ENCODE measurements at places on chromosomes 6 and 20. TPM values are rescaled to one million over a fixed set of nuclear protein-coding genes. Genes with fewer than 3 reads are reported as not detected.

The SALL4 gene
- not detected for total RNA-seq

- no peak overlapping the region for H3K27ac ChIP-seq
- DNase-seq = no peak
- no peak overlapping the region for H3K4me3 ChIP-seq
- no peaks in the 10 kb centered on the region for H3K27me3 ChIP-seq
- H3K36me3 ChIP-seq = no peaks in the 10 kb centered on the region
Observed at GRCh38 chr6:119541132-119541905, 191.8 kb upstream of the MAN1A1 start.

DNA sequence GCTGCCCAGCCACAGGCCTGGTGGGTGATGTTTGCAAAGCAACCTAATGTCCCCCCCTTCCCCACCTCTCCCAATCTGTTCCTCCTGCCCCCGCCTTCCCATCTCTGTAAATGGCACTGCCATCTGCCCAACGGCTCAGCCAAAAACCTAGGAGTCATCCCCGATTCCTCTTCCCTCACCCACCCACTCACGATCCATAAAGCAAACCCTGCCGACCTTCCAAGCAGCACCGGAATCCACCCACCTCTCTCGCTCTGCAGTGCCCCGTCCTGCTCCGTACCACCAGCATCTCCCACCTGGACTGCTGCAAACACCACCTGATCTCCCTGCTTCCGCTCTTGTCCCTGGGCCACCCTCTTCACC lies 37.6 kb downstream of the SULF2 start:
- peaks cover 4% of the 10 kb centered on the region for H3K27me3 ChIP-seq
- no peaks in the 10 kb centered on the region for H3K36me3 ChIP-seq
- peaks cover 22% of the 10 kb centered on the region for H3K4me1 ChIP-seq
- peak overlapping the region; percentile 52 for H3K27ac ChIP-seq
- no peak overlapping the region for H3K4me3 ChIP-seq

DNA sequence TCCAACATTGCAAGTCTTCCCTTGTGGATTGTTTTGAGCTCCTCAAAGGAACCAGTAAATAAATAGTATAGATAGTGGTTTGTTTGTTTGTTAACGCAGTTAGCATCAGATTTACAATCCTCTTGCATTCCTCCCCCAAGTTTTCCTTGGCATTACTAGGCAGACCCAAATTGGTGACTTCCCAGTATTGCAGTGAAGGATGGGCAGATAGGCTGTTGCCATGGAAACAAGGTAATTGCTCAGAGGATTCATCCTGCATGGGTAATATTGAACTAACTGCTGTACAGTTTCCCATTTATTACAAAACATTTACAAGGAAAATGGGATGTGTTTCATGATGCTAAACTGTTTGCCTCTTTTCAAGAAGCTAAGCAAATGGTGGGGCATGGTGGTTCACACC lies 477.2 kb downstream of the EPM2A start:
- H3K27ac ChIP-seq = no peak overlapping the region
- H3K4me1 ChIP-seq = no peaks in the 10 kb centered on the region
- no peak overlapping the region for H3K4me3 ChIP-seq
- no peaks in the 10 kb centered on the region for H3K36me3 ChIP-seq
- DNase-seq = no peak

DNA sequence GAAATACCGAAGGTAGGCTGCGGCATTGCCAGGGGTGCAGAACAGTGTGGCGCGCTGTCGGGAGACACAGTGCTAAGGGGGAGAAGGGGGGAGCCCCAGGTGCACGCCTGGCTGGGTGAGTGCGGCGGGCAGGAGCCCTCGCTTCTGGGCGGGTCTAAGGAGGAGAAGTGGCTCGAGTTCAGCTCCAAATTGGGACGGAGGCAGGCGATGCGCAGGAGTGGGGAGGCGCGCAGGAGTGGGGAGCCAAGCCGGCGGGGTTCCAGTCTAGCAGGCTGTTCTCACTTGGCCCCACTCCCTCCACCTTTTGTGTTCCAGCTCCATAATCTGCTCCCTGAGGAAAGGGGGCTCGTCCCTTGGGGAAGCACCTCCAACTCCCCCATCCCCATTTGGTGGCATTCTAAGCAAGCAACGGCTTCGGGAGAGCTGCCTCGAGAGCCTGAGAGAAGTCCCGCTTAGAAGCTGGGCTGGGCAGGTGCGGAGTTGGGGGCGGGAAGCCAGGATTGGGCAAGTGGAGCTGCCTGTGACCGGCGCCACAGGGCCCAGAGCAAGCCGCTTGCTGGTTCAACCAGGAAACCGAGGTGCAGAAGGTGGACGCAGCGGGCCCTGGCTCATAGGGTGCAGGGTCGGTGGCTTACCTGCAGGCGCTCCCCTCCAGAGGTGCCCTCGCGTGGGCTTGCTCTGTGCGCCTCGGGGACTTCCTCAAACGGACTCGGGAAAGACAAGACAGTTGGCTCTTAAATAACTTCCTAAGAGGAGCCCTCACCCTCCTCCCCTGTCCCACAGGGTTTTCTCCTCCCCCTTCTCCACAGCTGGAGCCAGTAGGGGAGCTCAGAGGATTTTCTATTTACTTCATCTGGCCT lies at the start of gene F13A1:
TSS of gene F13A1 (minus strand) at position 711 of the 860 bp plus-strand sequence. CDS start 1,998 bp downstream, outside the sequence.
- DNase-seq = no peak
- H3K36me3 ChIP-seq = no peaks in the 10 kb centered on the region
- peaks cover 9% of the 10 kb centered on the region for H3K4me1 ChIP-seq
- no peak within 1 kb of the TSS for H3K27ac ChIP-seq

- H3K4me1 ChIP-seq = no peaks in the 10 kb centered on the region
- H3K4me3 ChIP-seq = no peak overlapping the region
- H3K27me3 ChIP-seq = no peaks in the 10 kb centered on the region
- no peak for DNase-seq
- no peak overlapping the region for H3K27ac ChIP-seq
- H3K36me3 ChIP-seq = no peaks in the 10 kb centered on the region
Observed at GRCh38 chr6:9307786-9308185, 872.4 kb upstream of the SLC35B3 start.

GRCh38 chr20:18240997-18241396 lies 47.3 kb upstream of the ZNF133 start:
- peaks cover 8% of the 10 kb centered on the region for H3K36me3 ChIP-seq
- H3K27ac ChIP-seq = no peak overlapping the region
- DNase-seq = no peak
- H3K4me1 ChIP-seq = no peaks in the 10 kb centered on the region
- H3K27me3 ChIP-seq = peaks cover 77% of the 10 kb centered on the region

DNA sequence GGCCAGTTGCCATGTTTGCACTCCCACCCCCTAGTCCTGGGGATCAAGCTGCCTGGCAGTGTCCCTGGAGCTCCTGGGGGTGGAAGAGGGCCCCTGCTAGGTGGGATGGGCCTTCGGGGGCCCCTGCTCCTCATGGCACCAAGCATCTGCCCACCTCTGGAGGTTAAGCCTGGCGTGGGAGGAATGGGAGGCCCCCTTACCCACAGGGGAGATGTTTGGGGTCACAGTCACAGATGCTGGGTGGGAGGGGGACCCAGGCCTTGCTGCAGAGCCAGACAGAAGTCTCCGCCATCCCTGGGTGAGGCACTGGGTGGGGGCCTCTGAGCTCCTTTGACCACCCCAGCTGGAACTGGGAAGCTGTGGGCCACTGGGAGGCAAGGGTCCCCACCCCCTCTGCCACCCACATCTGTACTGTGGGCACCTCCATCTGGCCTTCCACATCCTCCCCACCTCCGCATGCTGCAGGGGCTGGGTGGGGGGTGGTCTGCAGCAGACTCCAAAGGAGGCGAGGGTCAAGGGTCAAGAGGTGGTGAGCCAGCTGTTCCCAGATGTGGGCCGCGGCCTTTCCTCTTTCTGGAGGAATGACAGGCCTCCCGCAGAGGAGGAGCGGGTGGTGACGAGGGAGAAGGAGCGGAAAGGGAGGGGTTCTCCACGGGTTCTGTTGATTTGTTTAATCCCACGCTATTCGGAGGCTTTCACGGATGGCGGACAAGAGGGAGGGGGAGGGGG lies 41.5 kb downstream of the YTHDF1 start:
- H3K4me3 ChIP-seq = no peak overlapping the region
- no peak overlapping the region for H3K27ac ChIP-seq
- H3K36me3 ChIP-seq = no peaks in the 10 kb centered on the region
- no peak for DNase-seq
- peaks cover 17% of the 10 kb centered on the region for H3K27me3 ChIP-seq

GRCh38 chr20:50992336-50992732 lies 30.6 kb downstream of the KCNG1 start:
- H3K36me3 ChIP-seq = no peaks in the 10 kb centered on the region
- no peak overlapping the region for H3K4me3 ChIP-seq
- H3K27ac ChIP-seq = no peak overlapping the region
- no peaks in the 10 kb centered on the region for H3K27me3 ChIP-seq
- no peaks in the 10 kb centered on the region for H3K4me1 ChIP-seq

DNA sequence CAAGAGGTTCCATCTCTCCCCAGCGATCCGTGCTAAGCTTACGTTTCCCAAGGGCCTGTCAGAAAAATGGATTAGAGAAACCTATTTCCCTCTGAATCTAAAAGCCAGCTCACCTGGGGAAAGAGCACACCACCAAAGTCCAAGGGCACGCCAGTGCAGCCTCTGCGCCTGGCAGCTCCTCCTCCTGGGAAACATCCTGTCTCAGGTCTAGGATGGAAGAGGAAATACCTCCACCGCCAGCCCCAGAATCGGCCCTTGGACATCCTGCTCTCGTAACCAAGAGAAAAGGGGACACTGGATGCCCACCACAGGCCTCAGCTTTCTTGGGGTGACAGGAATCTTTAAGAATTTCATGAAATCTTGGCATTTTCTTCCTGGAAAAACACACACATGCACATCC lies 18.7 kb downstream of the RAMACL start:
- no peak overlapping the region for H3K27ac ChIP-seq
- no peaks in the 10 kb centered on the region for H3K36me3 ChIP-seq
- H3K27me3 ChIP-seq = peaks cover 3% of the 10 kb centered on the region
- H3K4me1 ChIP-seq = no peaks in the 10 kb centered on the region
- DNase-seq = no peak
- H3K4me3 ChIP-seq = no peak overlapping the region

GRCh38 chr20:57913156-57913930 lies 203.5 kb upstream of the PMEPA1 start:
- H3K36me3 ChIP-seq = no peaks in the 10 kb centered on the region
- H3K27ac ChIP-seq = no peak overlapping the region
- no peak overlapping the region for H3K4me3 ChIP-seq
- H3K27me3 ChIP-seq = peaks cover 28% of the 10 kb centered on the region

DNA sequence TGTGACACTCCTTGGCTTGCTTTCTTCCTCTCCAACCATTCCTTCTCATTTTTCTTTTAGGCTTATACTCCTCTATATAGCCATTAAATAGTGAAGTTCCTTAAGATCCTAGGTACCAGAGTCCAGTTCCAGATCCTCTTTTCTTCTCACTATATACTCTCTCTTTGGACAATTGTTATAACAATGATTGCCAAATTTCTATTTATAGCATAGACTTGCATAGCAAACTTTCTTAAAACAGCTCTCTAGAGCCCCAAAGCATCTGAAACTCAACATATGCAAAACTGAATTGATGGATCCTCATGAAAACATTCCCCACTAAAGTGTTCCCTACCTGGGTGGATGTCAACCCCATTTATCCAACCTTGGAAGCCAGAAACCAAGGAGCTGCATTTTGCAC lies 13.4 kb downstream of the PHIP start:
- no peak overlapping the region for H3K27ac ChIP-seq
- H3K4me3 ChIP-seq = no peak overlapping the region
- no peaks in the 10 kb centered on the region for H3K36me3 ChIP-seq
- H3K27me3 ChIP-seq = no peaks in the 10 kb centered on the region

DNA sequence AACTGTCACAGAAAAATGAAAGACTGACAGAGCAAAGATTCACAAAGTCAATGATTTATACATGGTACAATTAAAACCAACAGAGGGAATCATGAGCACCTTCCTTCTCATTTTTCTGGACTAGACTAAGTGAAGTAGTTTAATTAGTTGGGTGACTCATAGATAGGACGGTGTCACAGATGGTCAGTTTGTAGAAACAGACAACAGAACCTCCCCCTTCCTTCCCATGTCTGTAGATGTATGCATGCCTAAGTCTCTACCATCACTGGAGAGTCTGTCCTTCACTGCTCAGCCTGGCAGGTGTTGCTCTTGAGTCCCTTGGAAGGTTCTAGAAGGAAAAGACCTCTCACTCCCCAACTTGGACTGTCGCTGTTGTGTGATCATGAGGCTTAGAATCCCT lies 75.4 kb upstream of the EEF1E1 start:
- no peak for DNase-seq
- no peak overlapping the region for H3K4me3 ChIP-seq
- no peaks in the 10 kb centered on the region for H3K4me1 ChIP-seq
- H3K27me3 ChIP-seq = peaks cover 5% of the 10 kb centered on the region
- no peak overlapping the region for H3K27ac ChIP-seq

The LHFPL5 gene
- not detected for total RNA-seq

DNA sequence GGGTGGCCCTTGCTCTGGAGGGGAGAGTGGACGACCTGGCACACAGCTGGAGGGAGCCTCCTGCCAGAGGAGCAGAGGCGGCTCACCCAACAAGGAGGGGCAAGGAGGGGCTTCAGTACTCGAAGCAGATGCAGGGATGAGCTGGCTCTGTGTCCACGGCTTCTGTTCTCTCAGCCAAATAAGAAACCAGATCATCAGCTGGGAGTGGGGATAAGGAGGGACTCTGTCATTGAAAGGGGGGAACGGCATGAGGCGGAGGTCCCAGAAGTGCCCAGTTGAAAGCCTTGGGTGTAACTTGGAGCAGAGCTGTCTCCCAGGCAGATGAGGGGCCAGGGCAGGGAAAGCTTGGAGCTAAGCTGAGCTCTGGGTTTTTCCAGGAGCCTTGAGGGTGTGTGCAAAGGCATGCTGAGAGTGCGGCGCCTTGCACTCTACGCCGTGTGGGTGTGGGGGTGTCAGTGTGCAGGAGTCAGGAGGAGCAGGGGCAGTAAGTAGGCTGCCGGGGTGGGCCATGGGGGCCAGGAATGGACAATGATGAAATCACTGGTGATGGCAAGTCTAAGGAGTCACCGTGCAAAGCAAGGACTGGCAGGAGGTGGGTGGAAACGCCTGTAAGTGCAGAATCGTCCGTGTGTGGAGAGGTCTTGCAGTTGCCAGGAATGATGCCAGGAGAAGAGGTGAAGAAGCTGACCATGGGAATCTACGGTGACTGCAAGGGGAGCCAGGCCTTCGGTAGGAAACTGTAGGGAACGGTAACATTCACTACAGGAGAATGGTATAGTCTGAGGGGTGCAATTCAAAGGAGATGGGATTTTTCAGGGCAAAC lies 85.4 kb upstream of the FOXQ1 start:
- H3K4me3 ChIP-seq = no peak overlapping the region
- no peak for DNase-seq
- peaks cover 32% of the 10 kb centered on the region for H3K27me3 ChIP-seq

DNA sequence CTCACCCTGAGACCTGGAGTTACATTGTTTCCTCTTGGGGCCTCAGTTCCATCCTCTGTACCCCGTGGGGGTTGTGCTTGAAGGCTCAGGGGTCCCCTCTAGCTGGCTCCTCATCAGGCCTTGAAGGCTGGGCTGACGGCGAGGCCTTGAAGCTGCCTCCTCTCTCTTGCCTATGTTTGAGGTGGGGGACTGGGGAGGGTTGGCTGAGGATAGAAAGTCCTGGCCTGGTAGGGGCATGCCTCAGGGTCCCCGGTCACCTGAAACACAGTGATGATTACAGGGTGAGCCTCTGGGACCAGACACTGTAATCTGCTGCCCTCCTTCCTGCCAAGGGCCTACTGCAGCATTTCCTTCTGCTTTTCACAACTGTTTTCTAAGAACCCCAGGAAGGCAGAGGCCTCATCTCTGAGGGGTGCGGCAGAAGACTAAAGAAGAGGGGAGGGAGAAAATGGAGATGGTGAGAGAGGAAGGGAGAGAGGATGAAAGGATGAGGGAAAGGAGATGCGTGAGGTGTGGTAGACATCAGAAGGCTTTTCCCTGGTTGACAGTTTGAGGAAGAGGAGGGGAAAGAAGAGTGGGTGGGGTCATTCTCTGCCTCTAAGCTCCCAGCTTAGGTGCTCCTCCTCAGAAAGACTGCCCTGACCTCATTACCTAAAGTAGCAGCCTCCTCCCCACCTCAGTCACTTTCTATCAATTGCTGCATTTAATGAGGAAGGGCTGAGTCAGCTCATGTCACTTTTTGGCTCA lies 29.7 kb downstream of the VEGFA start:
- no peak for DNase-seq
- H3K27ac ChIP-seq = peak overlapping the region; percentile 48
- H3K4me1 ChIP-seq = peaks cover 10% of the 10 kb centered on the region

The ANGPT4 gene
- total RNA-seq = not detected
